ENCODE measurements at places on chromosomes 2 and 18. TPM values are rescaled to one million over a fixed set of nuclear protein-coding genes. Genes with fewer than 3 reads are reported as not detected.

DNA sequence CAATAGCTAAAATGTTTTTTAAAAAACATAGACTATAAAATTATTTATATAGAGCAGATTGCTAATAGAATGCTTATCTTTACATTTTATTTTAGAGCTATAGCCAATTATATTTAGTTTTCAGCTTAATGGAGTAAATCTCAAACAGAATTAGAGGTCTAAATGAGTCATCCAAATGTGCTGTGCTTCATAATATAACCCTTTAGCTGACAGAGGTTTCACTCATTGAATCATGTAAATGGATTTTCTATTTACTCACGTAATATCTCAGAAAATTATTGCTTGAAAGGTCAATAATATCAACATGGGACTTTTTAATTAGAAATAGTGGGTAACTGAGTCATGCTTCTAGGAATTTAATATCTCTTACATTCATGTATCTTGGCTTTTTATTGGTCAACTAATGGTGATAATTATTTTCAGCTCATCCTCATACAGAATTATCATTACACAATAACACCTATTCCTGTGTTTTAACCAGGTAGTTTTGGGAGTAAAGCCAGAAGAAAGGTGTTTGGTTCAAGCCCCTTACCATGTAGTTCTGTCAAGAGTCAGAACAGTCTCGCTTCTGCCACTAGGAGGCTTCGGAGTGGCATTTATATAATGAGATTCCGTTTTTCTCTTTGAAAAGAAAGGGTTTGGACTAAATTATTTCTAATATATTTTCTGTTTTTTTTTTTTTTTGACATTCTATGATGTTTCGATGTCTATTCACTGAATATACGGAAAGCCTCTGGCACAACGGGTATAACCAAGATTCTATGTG, 217.6 kb downstream of the CDH7 start:
- no peak overlapping the region for H3K27ac ChIP-seq
- no peak for DNase-seq
- H3K4me1 ChIP-seq: no peaks in the 10 kb centered on the region
- no peaks in the 10 kb centered on the region for H3K36me3 ChIP-seq
- H3K27me3 ChIP-seq: no peaks in the 10 kb centered on the region

DNA sequence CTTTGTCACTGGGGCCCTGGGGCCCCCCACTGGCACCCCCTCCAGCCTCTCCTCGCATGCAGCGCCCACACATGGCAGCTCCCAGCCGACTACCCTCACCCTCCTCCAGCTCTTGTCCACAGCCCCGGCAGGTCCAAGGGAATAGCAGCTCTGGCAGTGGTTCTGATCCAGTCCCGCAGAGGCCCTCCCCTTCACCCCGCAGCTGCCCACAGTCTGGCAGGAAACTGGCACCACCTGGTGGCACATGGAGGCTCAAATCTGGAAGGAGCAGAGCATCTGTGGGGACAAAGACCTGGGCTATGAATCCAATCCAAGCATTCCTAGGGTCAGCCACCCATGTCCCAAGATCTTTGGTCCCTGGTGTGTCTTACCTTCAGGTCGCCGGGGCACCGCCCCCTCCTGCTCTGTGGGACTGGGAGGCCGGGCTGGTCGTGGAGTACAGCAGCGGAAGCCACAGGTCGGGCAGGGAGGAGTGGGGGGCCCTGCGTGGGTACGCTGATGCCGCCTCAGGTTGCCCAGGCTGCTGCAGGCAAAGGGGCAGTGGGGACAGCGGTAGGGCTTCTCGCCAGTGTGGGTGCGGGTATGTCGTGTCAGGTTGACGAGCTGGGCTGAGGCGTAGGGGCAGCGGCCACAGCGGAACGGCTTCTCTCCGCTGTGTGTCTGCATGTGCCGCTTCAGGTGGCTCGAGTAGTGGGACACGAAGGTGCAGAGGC, 2.3 kb downstream of the ZNF513 start:
- H3K4me1 ChIP-seq: peaks cover 14% of the 10 kb centered on the region
- no peak overlapping the region for H3K4me3 ChIP-seq
- DNase-seq: no peak

DNA sequence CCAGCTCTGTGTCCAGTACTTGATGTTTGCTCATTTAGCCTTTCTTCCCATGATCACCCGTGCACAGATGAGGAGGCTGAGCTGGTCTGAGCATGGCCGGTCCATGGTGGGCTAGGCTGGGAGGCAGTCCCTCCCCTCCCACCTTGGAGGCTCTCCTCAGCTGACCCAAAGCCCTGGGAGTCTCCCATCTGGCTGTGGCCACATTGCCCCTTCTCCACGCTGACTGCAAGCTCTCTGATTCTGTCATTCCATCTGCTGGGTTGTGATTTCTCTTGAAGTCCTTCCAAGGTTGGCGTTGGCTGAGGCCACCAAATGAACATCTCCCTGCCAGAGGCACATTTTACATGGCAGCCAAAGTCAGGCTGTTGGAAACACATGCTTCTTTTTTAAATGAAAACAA, 44.0 kb downstream of the ACKR3 start:
- H3K27ac ChIP-seq: no peak overlapping the region
- no peak for DNase-seq
- H3K27me3 ChIP-seq: no peaks in the 10 kb centered on the region

DNA sequence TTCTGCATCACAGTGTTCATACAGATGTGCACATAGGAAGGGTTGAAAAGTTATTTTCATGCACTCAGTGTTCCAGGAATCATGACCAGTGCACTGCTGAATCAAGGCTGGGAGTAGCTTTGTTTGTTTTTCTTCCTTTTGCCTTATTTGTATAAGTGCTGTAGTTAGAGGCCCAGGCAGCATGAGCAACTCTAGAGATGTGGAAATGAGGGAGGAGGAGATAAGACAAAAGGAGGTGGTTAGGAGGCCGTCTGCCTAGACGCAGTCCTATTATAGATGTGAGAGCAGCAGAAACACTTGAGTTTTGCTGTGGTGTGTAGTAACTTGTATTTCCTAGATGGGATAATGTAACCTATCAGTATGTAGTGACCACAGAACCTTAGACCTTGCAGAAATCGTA, 264.3 kb upstream of the RASGRP3 start:
- H3K27ac ChIP-seq: no peak overlapping the region
- H3K4me3 ChIP-seq: no peak overlapping the region
- H3K36me3 ChIP-seq: no peaks in the 10 kb centered on the region
- DNase-seq: no peak
- H3K27me3 ChIP-seq: no peaks in the 10 kb centered on the region

GRCh38 chr2:38185012-38185491, 109.1 kb upstream of the CYP1B1 start:
- no peaks in the 10 kb centered on the region for H3K36me3 ChIP-seq
- peaks cover 16% of the 10 kb centered on the region for H3K4me1 ChIP-seq
- H3K27me3 ChIP-seq: no peaks in the 10 kb centered on the region
- no peak overlapping the region for H3K27ac ChIP-seq

DNA sequence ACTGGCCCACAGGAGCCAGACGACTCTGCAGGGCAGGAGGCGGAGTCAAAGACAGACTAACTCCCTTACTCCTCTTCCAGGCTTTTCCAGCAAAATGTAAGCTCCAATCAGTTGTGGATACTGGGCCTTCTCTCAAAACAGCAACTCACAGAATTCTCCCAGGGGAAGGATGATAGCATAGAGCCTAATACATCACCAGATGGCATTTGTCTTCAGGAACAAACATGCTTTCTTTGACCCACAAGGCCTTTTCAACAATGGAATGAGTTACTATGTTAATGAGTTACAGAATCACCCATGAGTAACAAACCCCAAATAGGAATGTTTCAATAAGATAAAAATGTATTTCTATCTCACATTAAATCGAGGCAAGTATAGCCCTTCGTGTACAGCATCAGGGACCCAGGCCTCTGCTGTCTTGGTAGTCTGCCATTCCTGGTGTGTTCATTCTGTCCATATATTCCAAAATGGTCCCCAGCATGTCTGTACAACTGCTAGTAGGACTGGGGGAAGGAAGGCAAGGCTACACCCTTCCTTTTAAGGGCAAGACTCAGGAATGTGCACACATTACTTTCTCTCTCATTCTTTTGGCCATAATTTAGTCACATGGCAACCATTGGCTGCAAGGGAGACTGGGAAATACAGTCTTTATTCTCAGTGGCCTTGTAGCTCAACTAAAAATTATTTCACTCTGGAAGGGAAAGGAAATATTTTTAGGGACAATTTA, 76.4 kb downstream of the BOD1L2 start:
- H3K27ac ChIP-seq: no peak overlapping the region
- no peaks in the 10 kb centered on the region for H3K4me1 ChIP-seq
- H3K27me3 ChIP-seq: no peaks in the 10 kb centered on the region
- DNase-seq: no peak
- no peaks in the 10 kb centered on the region for H3K36me3 ChIP-seq

DNA sequence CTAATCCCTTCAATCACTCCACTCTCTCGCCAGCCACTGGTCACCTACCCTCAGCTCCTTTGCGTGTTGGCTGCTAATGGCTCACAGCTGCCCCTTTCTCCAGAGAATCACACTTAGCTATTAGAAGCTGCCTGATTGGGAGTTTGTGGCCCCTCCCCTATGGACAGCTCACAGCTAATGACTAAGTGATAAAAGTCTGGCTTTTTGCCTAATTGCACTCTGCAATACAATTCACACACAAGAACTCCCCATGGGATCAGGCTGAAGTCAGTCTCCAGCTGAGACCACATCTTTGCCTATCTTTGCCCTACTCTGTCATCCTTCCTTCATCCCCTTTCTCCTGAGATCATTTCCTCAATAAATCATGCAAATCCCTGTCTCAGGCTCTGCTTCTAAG, 701.9 kb upstream of the RAB6C start:
- no peak overlapping the region for H3K27ac ChIP-seq
- no peaks in the 10 kb centered on the region for H3K36me3 ChIP-seq
- no peak overlapping the region for H3K4me3 ChIP-seq
- no peaks in the 10 kb centered on the region for H3K27me3 ChIP-seq

DNA sequence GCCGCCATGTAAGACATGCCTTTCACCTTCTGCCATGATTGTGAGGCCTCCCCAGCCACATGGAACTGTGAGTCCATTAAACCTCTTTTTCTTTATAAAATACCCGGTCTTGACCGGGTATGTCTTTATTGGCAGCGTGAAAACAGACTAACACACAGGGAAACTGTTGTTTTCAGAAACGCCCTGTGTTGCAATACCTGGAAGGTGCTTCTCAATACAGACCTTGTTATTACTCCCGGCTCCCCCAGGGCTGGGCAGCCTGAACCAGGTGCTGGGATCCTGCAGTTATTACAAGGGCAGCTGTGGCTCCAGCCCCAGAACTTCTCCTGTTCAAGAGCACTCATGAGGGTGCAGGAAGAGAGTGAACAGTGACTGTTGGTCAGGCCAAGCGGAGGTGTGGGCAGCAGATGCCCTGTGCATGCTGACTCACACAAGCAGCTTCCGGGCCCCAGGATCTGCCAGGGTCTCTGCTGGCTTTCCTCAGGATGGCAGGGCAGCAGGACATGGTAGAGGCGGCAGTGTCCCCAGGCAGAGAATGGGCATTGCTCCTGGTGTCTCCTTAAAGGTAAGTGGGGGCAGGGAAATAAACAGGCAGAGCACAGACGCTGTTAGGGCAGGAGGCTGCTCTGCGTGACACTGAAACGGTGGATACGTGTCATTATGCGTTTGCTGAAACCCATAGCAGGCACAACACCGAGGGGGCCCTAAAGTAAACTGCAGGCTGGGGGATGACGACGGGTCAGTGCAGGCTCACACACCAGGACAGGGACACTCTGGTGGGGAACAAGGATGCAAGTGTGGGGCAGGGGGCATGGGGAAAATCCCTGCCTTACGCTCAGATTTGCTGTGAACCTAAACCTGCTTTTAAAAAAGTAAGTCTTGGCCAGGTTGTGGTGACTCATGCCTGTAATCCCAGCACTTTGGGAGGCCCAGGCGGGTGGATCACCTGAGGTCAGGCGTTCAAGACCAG, 89.1 kb downstream of the NDUFA10 start:
- H3K27me3 ChIP-seq: no peaks in the 10 kb centered on the region
- no peaks in the 10 kb centered on the region for H3K4me1 ChIP-seq
- no peak overlapping the region for H3K27ac ChIP-seq
- no peak for DNase-seq
- H3K4me3 ChIP-seq: no peak overlapping the region

DNA sequence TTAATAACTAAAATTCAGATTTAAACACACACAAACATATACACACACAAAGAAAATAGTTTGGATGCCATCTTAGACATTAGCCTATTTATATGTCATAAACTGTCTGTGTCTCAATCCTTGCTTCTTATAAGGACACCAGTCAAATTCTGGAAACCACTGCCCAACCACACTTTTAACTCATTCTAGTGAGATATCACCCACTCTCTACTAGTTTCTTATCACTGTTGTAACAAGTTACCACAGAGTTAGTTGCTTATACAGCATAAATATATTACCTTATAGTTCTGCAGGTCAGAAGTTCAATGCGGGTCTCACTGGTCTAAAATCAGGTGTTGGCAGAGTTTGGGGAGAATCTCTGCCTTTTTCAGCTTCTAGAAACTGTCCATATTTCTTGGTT, 239.1 kb downstream of the MTX2 start:
- no peaks in the 10 kb centered on the region for H3K27me3 ChIP-seq
- H3K4me1 ChIP-seq: no peaks in the 10 kb centered on the region
- H3K36me3 ChIP-seq: no peaks in the 10 kb centered on the region
- no peak overlapping the region for H3K27ac ChIP-seq
- no peak for DNase-seq
- no peak overlapping the region for H3K4me3 ChIP-seq

DNA sequence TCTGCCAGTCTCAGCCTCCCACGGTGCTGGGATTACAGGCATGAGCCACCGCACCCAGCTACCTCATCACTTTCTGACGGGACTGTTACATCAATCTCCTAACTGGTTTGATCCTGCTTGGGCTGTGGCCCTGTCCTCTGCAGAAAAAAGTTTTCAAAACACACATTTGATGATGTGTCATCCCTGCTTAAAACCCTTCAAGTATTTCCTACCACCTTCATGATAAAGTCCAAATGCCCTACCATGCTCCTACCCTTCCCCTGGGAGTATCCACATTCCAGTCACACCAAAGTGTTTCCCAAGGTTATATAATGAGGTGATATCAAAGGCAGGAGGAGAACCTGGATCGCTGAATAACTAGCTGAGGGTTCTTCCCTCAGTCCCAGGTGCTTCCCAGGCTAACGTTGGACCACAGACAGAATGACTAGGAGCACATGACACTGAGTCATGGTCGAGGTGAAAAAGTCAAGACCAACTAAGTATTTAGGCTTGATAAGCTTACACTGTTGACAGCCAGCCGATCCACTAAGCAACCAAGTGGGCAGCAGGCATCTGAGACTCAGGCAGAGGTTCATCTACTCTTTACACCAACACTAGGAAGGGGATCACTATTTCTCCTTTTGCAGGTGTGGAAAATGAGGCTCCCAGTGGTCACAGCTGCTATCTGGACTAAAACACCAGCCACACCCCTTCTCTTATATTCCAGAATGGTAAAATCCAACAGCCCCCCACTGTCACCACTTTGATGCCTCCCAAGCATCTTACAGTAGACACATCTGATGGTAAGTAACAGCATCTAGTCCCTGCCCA, 31.8 kb downstream of the CYRIA start:
- no peak for DNase-seq
- H3K27me3 ChIP-seq: no peaks in the 10 kb centered on the region
- no peak overlapping the region for H3K4me3 ChIP-seq
- H3K4me1 ChIP-seq: no peaks in the 10 kb centered on the region

- peaks cover 8% of the 10 kb centered on the region for H3K4me1 ChIP-seq
- peak overlapping the region; percentile 91 for H3K4me3 ChIP-seq
Measured at GRCh38 chr2:84906900-84907714, 1.7 kb downstream of the TMSB10 start.

GRCh38 chr2:84424152-84424551, 34.9 kb downstream of the SUCLG1 start:
- H3K4me3 ChIP-seq: no peak overlapping the region
- H3K27me3 ChIP-seq: no peaks in the 10 kb centered on the region
- no peaks in the 10 kb centered on the region for H3K4me1 ChIP-seq
- peaks cover 2% of the 10 kb centered on the region for H3K36me3 ChIP-seq
- H3K27ac ChIP-seq: no peak overlapping the region
- DNase-seq: no peak

ASXL3 gene
- total RNA-seq: 6.5 TPM

VWC2L gene
- total RNA-seq: not detected

PSMA8 gene
- not detected for total RNA-seq

DNAH7 gene
- 5.0 TPM for total RNA-seq

REG3A gene
- not detected for total RNA-seq

MFSD2B gene
- total RNA-seq: not detected

All from tibial nerve (tissue), 4 donors.